Activated naive CD4-positive, alpha-beta T cell (primary cell): ENCODE measurements at places on chromosomes 6 and 20.

DNA sequence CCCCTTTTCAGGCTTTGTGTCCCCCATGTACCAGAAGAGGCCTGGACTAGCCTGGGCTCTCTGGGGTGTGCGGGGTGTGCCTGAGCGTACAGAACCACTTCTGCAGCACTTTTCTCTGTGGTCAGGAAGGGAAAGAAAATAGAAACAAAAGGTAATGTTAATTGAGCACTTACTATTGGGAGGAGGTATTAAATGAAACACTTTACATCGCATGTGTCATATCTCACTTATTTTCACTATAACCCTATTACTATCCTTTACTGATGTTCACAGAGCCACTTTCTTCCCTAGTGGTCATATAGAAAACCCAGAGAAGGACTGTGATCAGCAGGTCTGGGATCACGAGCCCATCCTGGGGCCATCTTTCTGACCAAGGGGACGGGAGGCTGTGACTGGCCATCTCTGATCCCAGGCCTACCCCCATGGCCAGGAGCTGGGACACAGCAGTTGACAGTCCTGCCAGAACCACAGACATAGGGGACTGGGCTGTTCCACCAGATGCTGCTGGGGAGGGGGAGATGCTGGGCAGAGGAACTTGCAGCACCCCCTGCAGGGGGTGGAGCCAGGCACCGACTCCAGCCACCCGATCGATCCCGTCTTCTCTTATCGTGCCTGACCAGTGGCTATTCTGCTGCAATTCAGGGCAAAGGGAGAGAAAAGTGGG is 107.6 kb downstream of the VEGFA start:
- no peak for DNase-seq

DNA sequence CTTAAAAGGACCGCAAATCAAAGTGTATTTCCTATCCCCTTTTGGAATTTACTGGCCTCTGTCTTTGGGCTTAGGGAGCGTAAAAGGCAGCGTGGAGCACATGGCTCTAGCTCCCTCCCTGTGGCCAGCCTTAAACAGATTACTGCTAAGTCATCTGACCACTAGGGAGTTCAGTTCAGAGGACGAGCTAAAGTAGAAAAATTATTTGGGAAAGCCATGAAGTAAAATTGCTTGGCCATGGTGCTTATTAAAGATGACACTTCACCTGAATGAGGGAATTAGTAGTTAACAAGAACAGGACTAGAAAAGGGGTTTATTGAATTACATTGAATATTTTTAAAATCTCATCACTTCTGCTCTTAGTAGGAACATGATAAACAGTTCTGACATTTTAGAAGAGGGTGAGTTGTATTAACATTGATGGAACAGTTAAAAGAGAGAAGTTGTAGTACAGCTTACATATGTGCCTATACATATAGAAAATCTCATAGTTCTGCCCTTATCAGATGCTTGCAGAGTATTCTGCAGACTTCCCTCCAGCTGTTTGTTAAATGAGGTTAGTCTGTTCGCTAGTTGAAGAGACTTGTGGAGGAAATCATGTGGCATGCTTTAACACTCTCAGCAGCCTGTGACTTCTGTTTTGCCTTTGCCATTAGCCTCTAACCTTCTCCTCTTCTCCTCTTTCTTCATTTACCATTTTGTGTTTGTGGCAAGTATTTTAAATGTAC is 31.2 kb upstream of the MAPK13 start:
- DNase-seq, result no peak

DNA sequence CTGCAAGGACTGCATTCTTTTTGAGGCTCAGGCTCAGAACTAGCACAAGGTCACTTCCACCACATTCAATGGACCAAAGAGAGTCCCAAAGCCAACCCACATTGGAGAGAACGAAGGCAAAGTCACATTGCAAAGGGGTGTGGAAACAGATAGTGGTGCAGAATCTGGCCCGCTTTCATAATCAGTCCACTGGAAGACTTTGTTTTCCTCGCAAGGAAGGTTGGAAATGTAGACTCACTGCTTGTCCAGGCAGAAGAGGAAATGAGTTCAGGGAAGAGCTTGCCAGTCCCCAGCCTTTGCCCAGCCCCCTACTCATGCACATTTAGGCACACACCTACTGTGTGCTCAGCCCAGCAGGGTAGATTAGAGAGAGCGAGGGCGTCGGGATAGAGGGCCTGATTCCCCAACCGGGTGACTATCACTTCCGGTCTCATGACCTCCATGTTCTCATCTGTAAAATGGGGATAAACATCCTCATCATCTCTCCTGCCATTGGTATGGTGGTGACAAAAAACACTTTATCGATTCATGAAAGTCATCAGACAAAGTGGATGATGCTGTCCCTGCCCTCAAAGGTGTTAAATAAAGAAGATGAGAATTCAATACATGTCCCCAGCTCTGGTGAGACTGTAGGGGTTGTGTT is 24.3 kb upstream of the CCN5 start:
- DNase-seq, result no peak

GRCh38 chr6:111664565-111665030 is 58.9 kb upstream of the TRAF3IP2 start:
- DNase-seq, result no peak

DNA sequence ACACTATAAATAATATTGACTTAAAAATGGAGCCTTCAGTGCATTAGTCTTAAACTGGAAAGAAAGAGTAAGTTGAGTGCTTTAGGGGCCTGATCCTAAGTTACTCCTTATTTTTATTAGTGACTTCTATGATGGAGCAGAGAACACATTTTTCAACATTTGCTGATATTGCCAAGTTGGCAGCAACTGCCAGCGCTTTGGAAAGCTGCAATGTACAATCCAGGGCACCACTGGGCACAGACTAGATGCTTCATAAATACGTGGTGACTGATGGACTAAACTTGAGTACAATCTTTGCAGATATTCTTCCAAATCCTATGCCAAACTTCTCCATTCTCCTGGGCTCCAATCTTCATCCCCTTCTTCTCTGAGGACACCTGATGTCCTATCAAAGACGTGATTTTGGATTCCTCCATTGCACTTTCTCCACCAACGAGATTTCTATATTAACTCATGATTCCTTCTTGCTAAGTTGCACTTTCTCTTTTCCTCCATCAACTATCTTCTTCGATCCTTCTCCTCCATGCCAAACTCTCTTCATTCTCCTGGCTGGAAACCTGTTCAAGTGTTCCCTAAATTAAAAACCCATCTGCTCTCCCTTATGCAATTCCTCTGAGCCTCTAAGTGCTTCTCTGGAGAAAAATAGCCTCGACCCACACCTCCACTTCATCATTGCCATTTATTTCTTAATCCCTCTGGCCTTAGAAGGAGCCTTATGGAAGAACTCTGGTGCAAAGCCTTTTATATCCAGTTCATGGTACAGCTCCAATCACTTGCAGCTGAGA is 28.5 kb upstream of the PAK5 start:
- no peak for DNase-seq

GRCh38 chr6:147201885-147202515 is 2.2 kb upstream of the STXBP5 start:
- DNase-seq, result no peak

- no peak for DNase-seq
Observed at GRCh38 chr6:32785781-32786533, 22.6 kb upstream of the HLA-DQB2 start.

DNA sequence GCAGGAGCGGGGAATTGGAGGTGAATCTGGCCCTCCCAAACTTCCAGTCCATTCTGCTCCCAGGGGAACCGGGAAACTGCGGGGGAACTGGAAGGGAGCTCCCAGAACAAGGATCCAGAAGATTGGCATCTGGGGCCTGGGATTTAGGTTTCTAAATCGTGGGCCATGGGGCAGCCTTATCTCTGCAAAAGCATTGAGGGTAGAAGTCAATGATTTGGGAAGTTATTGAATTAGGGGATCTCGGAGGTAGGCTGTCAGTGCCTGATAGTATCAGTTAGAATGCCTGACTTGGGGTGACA is 45.1 kb downstream of the HNF4A start:
- DNase-seq, result no peak

- DNase-seq, result no peak
Observed at GRCh38 chr20:14116037-14116436, 120.7 kb downstream of the MACROD2 start.

DNA sequence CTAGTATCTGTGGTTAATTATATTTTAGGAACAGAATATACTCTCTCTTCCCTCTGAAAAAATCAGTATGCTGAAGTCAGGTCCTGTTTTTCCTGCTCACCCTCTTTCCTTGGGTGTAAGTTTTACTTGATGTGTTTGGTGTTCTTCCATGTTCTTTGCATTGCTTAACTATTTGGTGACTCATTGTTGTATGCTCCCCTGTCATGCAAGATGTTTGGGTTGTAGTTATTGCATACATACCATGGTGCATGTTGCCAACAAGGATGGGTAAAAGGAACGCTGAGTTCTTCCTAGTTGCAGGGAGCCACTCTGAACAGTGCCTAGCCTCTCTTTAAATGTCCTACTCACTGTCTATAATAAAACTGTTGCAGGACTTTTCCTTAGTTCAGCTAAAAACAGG is 207.9 kb upstream of the LAMP5 start:
- DNase-seq, result no peak
